ENCODE measurements at places on chromosomes 11 and 22.

GRCh38 chr22:44360306-44360667 is 47.5 kb upstream of the SHISAL1 start:
- no peak for DNase-seq

DNA sequence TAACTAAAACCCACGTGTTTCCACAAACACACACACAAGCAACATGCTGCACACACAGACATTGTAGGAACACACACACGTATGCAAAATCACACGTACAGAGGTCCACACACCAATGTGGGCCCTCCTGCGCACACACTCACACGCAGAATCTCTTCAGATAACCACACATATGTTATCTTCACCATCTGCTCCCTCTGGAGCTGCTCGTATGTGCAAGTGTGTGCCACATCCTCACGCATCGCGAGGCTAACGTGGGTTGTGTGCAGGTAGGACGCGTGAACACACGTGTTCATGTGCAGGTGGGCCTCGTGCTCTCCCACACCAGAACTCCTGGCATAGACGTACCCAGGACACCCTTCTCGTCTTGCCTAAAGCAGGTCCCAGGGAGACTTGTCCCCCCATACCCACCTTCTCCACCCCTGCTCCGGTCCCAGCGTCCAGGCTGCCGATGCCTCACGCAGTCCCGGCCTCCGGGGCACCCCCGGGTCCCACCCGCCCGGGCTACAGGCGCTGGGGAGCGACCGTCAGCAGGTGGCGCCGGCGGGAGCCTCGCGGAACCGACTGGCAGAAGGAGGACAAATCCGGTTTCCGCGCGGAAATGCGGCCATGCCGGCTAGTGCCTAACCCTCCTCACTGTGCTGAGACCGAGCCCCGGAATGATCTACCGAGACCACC is 10.3 kb upstream of the IGSF9B start:
- no peak for DNase-seq

- no peak for DNase-seq
These were observed 385.1 kb downstream of the TBC1D22A start for GRCh38 chr22:47147572-47147971.

GRCh38 chr11:116180806-116181600 is 591.8 kb downstream of the BUD13 start:
- DNase-seq, result no peak

- DNase-seq, result no peak
These were observed 9.0 kb upstream of the FLRT1 start for GRCh38 chr11:64026575-64027205.

GRCh38 chr11:126475014-126475991 is 119.8 kb downstream of the ST3GAL4 start:
- DNase-seq, result no peak

GRCh38 chr11:40713083-40713482 is 746.4 kb downstream of the LRRC4C start:
- no peak for DNase-seq

GRCh38 chr11:46889689-46890475 is 28.5 kb downstream of the LRP4 start:
- DNase-seq, result peak; percentile 87

DNA sequence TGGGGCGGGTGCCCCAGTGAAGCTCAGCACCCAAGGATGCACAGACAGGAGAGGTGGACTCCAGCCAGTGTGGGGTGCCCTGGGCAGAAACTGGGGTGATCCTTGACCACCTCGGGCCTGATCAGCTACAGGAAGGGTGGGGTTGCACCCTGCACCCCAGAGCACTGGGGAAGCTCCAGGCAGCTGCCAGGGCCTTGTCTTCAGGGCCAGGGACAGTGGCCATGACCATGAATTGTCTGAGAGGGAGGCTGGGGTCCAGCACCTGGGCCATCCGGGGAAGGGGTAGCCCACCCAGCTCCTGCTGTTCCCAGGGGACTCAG is 17.6 kb downstream of the IL17REL start:
- DNase-seq, result no peak

DNA sequence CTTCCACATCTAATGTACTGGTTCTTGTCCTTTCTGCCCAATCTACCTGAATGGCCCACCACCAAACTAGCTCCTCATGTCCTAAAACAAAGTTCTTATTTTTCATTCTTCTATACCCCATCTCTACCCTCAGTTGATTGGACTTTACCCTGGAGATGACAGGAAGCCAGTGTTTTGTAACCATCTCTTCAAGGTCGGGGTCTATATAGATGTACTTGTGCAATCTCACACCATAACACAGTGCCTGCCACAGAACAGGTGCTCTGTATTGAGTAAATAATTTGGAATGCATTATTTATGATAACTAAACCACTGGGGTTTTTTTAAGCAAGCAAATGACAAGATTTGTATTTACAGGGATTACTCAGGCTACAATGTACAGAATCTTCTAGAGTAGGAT is 76.7 kb upstream of the FAM181B start:
- no peak for DNase-seq

DNA sequence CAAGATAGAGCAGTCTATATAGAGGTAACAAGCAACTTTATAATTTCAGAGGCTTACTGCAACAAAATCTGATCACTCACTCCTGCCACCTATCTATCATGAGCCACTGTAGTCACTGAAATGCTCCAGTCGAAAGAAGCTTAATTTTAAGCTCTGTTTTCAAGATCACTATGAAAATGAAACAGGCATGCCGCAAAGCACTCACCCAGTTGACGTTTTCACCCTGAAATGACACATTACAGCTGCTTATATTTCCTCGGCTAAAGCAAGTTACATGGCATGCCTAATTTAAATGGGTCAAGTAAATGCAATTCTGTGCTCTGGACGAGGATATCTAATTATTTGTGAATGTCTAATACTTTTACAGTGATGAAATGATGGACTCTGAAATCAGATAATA is 616.3 kb downstream of the FAM181B start:
- no peak for DNase-seq

DNA sequence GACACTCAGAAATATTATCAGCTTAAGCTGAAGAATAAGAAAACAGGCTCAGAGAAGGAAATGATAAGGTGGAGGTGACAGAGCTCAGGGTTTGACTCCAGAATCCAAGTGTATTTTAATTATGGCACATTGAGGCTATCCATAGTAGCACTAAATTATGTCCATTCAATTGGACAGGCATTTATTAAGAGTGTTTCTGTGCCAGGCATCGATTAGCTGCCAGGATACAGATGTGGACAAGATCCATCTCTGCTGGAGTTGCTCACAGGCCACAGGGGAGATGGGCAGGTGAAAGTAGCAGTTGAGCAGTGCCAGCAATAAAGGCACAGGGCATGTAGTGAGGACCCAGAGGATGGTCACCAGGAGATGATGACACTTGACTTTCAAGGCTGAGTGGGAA is 592.5 kb downstream of the INSC start:
- DNase-seq, result no peak

GRCh38 chr11:17563231-17563646 is 16.2 kb downstream of the OTOG start:
- DNase-seq, result peak; percentile 42

DNA sequence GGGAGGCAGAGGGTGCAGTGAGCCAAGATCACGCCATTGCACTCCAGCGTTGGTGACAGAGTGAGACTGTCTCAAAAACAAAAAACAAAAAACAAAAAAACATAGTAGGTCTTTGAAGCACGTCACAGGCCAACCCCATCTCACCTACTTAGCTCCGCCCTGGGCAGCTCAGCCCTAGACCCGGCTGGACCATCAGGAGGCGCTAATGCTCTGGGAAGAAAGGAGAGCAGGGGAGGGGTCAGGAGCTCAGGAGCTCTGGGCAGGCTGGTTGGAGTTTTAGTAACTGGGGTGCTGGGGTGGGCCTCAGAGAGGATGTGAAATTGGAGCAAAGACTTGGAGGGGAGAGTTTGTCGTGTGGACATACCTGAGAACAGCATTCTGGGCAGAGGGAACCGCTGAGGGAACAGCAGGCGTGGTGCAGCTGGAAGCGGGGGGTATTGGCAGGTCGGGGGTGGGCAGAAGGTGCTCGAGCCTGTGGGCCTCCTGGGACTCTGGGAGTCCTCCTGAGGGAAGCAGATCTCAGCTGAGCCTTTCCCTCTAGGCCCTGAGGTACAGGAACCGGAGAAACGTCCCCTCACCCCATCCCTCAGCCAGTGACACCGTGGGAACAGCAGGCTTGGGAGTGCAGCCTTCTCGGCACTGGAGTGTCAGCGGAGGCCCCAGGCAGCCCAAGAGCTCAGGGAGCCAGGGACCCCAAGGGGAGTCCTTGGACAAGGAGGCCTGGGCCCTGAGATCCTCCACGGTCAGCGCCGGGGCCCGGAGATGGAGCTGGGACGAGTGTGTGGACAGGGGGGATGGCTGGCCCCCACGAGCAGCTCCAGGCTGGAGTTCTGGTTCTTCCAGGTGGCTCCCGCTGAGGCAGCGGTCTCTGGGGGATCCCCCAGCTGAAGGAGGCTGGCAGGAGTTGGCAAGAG is 2.2 kb upstream of the RPS6KA4 start:
- peak; percentile 45 for DNase-seq

DNA sequence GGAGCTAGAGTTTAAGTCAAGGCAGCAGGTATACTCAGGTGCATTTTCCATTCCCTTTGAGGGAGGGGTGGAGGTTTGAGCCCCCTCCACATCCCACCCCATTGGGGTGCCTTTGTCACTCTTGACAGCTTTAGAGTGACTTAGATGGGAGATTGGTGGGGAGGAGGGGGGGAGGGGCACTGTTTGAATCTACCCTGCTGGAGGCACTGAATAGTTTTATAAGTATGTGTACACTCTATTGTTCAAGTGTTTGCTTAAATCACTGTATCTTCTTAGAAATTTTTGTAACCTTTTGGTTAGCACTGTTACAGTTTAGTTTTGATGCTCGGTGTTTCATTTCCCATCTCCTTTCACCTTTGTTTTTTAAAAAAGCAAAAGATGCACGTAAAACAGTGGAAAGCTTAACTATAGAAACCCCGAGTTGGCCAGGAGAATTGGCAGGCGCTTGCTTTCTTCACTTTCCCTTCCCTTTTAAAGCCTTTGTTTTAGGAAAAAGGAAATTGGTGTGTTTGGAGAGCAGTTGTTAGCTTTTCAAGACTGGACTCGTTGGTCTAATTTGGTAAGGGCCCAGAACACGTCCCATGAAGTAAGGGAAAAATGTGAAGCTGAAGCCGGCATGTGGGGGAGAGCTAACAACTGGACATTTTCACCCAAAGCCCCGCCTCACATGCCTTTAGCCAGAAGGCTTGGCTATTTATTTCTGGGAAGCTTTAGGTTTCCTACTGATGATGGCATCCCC is 42.8 kb downstream of the TNRC6B start:
- DNase-seq, result peak; percentile 27

- DNase-seq, result peak; percentile 15
These were observed 99.5 kb downstream of the ZNF280B start for GRCh38 chr22:22408731-22409696.

DNA sequence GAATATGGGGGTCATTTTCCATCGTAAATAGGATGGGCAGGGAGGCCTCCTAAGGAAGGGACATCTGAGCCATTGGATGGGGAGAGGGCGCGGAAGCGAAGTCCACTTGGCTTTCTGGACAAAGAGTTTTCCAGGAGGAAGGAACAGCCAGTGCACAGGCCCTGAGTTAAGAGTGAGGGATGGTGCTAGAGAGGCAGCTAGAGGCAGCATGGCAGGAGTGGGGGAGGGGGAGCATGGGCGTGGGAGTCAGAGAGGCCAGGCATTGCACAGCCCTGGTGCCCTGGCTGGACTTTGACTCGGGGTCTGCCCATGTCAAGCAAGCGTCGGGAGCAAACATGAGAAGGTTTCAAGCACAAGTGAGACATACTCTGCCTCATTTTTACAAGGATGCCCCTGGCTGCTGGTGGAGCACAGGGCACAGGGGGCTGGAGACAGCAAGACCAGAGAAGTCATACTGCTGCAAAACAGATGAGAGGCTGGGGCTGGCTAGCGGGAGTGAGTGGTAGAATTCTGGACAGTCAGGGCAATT is 9.0 kb downstream of the GNAZ start:
- DNase-seq, result no peak

DNA sequence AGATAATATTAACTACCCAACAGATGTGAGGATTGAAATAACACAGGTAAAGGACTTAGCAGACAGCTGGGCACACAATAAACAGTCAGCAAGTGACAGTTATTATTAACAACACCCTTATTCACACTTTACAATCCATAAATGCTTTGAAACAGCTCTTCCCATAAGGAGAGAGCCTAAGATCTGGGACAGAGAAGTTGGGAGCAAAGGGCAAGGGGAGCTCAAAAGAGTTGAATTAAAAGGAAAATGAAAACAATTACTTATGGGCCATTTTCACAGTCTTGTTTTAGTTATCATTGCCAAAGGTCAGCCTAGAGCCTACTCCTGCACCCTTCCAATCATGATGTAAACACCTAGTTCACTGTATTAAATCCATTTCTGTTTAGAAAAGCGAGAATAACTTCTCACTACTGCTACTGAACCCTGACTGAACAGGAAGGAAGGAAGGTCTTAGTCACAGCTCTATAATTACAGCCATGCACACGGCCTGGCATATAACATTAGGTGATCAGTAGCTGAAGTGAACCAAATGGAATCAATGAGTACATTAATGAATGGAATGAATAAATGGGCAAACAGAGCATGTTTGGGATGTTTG is 111.3 kb downstream of the PLEKHA7 start:
- peak; percentile 13 for DNase-seq

- no peak for DNase-seq
These were observed 1.4 kb downstream of the NECTIN1 start for GRCh38 chr11:119727523-119728151.

- DNase-seq, result no peak
These were observed 3.0 kb downstream of the OR8D1 start for GRCh38 chr11:124310721-124311120.

DNA sequence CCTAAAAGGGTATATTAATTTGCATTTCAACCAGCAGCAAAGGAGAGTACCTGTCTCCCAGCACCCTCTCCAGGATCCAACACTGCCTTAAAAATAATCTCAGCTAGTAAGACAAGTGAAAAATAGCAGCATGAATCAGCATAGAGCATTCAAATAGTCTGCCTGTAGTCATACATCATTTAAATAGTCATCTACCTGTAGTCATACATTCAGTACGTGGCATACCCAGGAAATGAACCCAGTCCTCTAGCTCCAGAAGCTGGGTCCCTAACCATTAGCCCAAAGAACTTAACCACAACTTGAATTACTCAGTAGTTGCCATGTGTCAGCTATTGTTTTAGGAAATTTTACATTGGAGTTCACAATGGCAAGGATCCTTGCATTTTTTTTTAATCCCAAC is 9.3 kb downstream of the TENM4 start:
- DNase-seq, result no peak

- no peak for DNase-seq
These were observed 11.3 kb downstream of the PCSK7 start for GRCh38 chr11:117220568-117220967.

GRCh38 chr11:62702246-62702645 is 5.0 kb downstream of the BSCL2 start:
- DNase-seq, result peak; percentile 93

DNA sequence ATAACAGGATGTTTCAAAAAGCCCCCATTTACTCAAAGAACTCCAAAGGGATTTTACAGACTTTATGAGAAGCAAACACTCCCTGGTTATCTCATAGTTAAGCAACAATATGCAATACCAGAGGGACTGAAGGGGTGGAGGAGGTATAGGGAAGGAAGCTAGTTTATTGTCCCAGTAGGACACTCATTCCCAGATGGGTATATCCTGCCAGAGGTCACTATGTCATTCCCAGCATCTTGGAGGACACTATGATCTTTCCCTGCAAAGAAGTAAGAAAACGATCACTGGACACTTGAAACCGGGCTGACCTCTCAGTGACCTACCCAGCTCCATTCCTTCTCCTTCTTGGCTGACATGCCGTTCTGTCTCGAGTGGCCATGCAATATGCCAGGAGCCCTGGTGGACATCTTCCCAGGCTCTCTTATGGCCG is 114.5 kb downstream of the NAT10 start:
- DNase-seq, result no peak

- DNase-seq, result no peak
These were observed 81.0 kb upstream of the FGF3 start for GRCh38 chr11:69899957-69900821.
